Activated T-cell treated with anti-CD3 and anti-CD28 coated beads, Interleukin-2, amount 50 U/mL, for 72 hours (primary cell): ENCODE measurements at places on chromosomes 12 and 14.

GRCh38 chr12:32089586-32089985 lies 17.1 kb upstream of the BICD1 start:
- no peak for DNase-seq

DNA sequence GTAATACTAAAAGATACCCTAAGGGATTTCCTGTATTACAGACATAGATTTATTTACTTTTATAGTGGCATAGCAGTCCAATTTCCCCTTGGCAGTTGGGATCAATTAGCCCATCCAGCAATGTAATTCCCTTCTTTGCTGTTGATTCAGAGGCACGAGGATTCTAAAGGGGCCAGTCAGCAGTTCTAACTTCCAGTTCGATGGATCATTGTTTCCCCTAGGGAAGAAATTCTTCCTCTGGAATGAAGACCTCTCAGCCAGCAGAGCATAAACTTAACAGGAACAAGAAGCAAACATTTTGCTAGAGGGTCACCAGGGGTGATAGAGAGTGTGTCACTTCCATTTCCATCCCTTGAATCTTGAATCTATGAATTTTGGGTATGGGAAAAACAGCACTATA lies 395.7 kb upstream of the NOVA1 start:
- no peak for DNase-seq

DNA sequence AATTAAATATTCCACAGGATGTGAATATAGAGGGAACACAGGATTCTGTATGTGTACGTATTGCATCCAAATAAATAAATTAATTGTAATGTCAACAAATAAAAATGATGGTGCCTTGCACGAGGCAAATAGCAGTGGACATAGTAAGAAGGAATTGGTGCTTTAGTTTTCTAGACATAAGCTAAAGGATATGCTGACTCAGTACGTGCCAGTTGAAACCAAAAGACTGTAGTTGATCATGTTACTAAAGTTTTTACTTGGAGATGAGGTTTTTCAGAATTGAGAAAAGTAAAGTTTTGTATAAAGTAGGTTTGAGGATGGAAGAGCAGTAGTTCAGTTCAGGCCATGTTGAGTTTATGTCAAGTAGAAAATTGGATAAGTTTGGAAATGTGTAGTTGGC lies 807.2 kb downstream of the SLC16A7 start:
- DNase-seq: no peak

GRCh38 chr12:53618275-53618674 lies 7.9 kb downstream of the ATF7 start:
- DNase-seq: no peak

GRCh38 chr12:45852508-45852907 lies 123.0 kb downstream of the ARID2 start:
- no peak for DNase-seq

GRCh38 chr12:51480978-51481377 lies 56.3 kb downstream of the SLC4A8 start:
- DNase-seq: no peak

- DNase-seq: peak; percentile 85
These were observed at the start of gene MAP1LC3B2 for GRCh38 chr12:116559162-116559935. Gene MAP1LC3B2 (plus strand): TSS chr12:116559381. CDS start chr12:116575943, 16,562 bp downstream.

DNA sequence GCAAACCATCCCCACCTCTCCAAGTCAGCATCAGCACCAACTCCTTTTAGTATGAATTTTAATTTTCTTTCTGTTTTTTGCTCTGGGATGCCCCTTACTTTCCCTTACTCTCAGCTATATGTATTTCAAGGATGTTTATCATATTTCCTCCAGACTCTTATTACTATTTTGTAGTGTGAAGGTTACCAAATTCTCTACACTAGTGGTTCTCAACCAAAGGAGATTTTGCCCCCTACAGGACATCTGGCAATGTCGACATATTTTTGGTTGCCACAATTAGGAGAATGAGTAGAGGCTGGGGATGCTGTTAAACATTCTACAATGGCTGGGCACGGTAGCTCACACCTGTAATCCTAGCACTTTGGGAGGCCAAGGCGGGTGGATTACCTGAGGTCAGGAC lies 29.1 kb upstream of the SOS2 start:
- DNase-seq: peak; percentile 10

GRCh38 chr14:65548878-65549277 lies 136.3 kb downstream of the FUT8 start:
- no peak for DNase-seq

DNA sequence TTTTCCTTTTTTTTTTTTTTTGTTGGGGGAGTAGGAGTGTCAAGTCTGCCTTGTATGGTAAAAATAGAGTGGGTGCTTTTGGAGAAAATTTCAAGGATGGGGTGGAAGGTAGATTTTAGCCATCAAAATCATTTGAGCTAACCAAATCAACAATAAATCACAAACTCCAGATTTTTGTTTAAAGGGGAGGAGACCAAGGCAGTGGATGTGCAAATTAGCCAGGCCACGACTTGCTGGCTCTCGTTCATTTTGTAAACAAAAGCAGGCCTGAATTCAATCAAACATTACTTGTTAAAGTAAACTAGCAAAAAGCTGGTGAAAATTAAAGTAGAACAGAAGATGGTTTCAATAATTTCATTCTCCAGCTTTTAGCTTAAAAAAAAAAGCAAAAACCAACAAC lies 387.2 kb downstream of the BMP4 start:
- no peak for DNase-seq

DNA sequence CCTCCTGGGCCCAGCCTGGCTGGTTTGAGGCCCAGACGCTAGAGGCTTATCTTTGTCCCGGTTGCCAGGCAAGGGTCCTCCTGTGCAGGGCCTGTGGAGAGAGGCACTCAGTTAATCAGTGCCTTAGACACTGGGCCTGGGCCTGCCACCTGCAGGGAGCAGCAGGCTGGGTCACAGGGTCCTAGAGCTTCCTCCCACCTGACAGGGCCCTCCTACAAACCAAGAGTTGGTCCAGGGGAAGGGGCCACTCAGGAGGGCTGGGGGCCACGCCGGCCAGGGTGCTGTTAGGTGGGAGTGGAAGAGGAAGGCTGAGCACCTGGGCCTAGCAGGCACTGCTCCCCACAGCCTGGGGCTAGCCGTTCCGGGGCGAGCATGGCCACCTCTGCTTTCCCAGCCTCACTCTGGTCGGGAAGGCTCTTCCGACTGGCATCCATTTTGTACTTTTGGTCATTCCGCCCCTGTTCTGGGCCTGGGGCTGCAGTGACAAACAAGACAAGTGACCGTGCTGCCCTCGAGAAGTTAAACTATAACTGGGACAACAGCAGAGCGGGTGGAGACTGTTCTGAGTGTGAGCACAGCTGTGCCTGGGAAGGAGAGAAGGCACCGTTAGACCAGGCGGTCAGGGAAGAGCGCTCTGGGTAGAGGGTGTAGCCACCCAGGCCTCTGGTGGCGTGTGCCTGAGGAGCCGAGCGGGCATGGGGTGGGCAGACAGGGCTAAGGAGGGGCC lies 27.2 kb downstream of the FBRSL1 start:
- no peak for DNase-seq

DNA sequence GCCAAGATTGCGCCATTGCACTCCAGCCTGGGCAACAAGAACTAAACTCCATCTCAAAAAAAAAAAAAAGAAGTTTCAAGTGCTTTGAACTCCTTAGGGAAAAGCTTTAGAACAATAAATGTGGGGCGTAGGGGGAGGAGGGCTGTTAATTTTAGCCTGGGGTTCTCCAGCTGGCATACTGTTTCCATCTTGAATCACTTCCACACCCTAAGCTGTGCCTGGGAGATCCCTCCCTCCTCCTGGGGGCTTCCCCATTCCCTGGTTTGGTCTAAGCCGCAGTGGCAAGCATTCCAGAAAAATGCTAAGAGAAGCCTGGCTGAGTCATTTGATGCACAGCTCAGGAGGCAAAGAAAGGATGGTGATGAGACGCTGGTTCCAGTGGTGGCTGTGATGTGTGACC lies 2.3 kb upstream of the ZNF384 start:
- DNase-seq: no peak

DNA sequence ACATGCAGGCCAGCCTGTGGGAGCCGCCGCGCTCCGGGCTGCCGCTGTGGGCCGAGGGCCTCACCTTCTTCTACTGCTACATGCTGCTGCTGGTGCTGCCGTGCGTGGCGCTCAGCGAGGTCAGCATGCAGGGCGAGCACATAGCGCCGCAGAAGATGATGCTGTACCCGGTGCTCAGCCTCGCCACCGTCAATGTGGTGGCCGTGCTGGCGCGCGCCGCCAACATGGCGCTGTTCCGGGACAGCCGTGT lies 2.9 kb downstream of the TMEM121 start:
- no peak for DNase-seq

GRCh38 chr12:120167529-120168095 lies 26.9 kb downstream of the GCN1 start:
- no peak for DNase-seq

- DNase-seq: no peak
These were observed 3.5 kb downstream of the RAB15 start for GRCh38 chr14:64968651-64969050.

DNA sequence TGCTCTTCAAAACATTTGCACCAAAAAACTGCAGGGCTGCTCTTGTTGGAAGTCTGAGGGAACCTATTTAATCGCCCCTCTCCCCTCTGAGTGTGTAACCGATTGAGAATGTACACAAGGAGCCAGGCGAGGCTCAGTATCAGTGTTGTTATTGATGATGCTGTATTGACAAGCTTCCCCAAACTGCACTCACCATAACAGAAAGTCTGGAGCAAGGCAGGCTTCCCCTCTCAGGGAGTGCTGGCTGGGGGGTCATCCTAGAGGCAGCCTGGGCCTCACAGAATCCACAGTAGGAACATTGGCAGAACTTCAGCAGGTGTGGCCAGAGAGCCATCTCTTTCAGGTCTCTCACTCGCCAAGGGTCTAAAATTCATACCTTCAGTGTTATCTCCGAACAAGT lies 58.1 kb upstream of the TUNAR start:
- DNase-seq: no peak

- no peak for DNase-seq
These were observed 476.5 kb downstream of the FOXG1 start for GRCh38 chr14:29242755-29243754.

GRCh38 chr14:62528296-62528695 lies 517.0 kb downstream of the KCNH5 start:
- DNase-seq: no peak

DNA sequence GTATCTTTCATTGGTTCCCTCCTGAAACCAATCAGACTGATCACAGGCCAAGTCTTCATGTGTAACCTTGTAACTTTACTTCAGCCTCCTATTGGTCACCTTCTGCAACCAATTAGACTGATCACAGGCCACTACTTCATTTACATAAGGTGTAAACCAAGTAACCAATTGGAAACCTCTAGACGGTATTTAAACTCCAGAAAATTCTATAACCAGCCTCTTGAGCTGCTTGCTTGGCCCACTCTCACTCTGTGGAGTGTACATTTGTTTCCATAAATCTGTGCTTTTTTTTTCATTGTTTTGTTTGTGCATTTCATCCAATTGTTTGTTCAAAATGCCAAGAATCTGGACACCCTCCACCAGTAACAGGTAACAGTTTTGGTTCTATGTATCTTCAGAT lies 47.5 kb downstream of the EIF2S3B start:
- DNase-seq: no peak

DNA sequence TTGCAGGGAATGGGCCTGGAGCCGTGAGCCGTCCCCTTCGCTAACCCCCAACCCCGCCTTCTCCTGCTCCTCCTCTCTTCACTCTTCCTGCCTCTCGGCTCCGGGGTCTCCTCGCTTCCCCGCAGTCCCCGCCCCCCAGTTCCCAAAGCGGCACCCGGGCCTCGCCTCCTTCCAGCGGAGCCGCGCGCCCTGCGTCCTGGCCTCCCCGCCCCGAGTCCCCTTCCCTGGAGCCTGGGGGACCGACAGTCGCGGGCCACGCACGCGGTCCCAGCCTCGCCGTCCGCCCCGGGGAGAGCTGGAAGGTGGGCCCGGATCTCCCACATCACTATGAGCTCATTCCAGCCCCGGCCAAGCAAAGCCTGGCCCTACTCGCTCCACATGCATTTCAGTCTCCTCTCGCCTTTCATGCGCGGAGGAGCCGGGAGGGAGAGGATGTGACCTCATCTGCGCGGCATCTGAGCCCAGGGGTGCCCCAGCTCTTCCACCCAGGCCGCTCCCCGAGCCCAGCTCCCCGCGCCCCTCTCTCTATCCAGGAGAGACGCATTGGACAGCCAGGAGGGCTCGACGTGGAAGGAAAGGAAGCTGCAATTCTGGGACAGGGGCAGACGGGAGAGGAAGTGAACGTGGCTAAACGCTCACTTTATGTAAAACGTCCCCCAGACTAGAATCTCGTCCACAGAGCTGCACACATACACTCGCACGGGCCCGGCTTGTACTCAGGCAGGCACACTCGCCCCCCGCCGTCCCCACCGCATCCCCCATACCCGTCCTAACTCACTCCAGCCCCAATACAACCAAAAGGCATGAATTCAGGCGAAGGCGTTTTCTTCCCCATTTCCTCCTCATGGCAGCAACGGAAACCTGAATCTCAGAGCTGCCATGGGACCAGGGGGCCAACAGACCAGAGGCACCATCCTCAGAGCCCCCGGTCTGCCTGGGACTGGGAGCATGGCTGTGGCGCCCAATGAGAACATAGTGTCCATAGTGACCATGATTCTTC lies 108.7 kb upstream of the CCND2 start:
- DNase-seq: peak; percentile 78

DNA sequence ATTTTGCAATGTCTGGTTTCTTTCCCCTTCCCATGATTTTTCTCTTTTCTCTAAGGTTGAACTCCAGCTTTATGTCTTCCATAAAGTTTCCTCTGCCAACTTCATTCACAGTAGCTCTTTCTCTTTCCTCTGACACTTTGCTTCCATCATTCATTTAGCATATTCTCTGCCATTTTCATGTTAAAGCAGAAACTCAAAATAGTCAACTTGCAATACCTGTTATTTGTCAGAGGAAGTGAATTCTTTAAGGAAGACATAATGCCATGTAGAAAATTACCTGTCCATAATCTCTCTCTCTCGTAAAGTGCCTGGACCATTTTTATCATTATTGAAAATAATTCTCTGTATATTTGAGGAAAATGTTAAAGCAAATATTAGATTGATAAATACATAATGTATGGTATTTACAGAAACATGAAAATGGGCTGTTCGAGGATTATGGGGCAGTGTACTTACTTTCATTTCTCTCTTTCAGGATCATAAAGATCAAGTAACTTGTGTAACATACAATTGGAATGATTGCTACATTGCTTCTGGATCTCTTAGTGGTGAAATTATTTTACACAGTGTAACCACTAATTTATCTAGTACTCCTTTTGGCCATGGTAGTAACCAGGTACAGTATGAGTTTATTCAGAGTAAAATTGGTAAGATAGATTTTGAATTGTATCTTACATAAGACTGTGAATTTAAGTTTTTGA lies 12.6 kb downstream of the NEDD1 start:
- DNase-seq: no peak

DNA sequence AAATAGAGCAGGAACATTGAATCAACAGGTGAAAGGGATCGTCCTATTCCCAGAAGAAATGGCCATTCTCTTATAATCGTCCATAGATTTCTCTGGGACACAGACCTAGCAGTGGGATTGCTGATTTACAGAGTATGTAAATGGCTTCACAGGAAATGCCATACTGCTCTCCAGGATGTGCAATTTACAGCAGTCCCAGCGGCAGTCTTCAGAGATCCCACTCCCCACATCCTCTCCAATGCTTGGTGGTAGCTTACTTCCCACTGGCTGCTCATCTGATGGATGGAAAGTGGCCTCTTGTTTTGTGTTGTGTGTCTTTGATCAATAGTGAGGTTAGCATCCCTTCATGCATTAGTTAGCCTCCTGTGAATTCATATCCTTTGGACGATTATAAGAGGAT lies 58.1 kb upstream of the PRMT8 start:
- no peak for DNase-seq
